ENCODE measurements at places on chromosomes 6 and 20.

GRCh38 chr20:57829805-57830514, 120.1 kb upstream of the PMEPA1 start:
- H3K4me3 ChIP-seq = no peak overlapping the region
- no peak for DNase-seq
- H3K27ac ChIP-seq = no peak overlapping the region
- H3K27me3 ChIP-seq = no peaks in the 10 kb centered on the region
- no peaks in the 10 kb centered on the region for H3K36me3 ChIP-seq
- no peaks in the 10 kb centered on the region for H3K4me1 ChIP-seq

DNA sequence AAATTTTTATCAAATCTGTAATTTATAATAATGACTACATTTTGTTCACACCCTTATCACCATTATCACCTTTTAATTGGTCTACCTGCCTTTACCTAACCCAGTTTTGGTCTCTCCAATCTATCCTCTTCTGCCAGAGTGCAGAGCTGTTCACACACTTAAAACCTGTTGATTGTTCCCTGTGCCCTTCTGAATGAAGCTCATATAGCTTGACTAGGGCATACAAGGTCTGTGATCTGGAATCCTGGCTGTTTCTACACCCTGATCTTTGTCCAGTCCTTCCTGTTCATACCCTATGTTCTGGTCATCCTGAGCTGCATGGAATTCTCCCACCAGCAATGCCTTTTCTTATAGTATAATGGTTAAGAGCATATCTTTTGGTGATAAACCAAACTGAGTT, 28.9 kb upstream of the SUMO4 start:
- H3K4me3 ChIP-seq = no peak overlapping the region
- peaks cover 46% of the 10 kb centered on the region for H3K36me3 ChIP-seq
- H3K27me3 ChIP-seq = no peaks in the 10 kb centered on the region
- peaks cover 54% of the 10 kb centered on the region for H3K4me1 ChIP-seq
- peak overlapping the region; percentile 66 for H3K27ac ChIP-seq

GRCh38 chr20:8272766-8273165, 140.7 kb downstream of the PLCB1 start:
- H3K27ac ChIP-seq = no peak overlapping the region
- H3K36me3 ChIP-seq = no peaks in the 10 kb centered on the region
- peaks cover 37% of the 10 kb centered on the region for H3K4me1 ChIP-seq
- H3K27me3 ChIP-seq = peaks cover 6% of the 10 kb centered on the region

GRCh38 chr20:22789676-22790075, 205.3 kb upstream of the FOXA2 start:
- no peak overlapping the region for H3K4me3 ChIP-seq
- no peak overlapping the region for H3K27ac ChIP-seq
- H3K36me3 ChIP-seq = no peaks in the 10 kb centered on the region
- no peaks in the 10 kb centered on the region for H3K4me1 ChIP-seq

- no peak for DNase-seq
- H3K4me1 ChIP-seq = no peaks in the 10 kb centered on the region
- no peaks in the 10 kb centered on the region for H3K36me3 ChIP-seq
- H3K27me3 ChIP-seq = no peaks in the 10 kb centered on the region
- H3K27ac ChIP-seq = no peak overlapping the region
Observed at GRCh38 chr6:147752689-147753403, 244.4 kb downstream of the SAMD5 start.

DNA sequence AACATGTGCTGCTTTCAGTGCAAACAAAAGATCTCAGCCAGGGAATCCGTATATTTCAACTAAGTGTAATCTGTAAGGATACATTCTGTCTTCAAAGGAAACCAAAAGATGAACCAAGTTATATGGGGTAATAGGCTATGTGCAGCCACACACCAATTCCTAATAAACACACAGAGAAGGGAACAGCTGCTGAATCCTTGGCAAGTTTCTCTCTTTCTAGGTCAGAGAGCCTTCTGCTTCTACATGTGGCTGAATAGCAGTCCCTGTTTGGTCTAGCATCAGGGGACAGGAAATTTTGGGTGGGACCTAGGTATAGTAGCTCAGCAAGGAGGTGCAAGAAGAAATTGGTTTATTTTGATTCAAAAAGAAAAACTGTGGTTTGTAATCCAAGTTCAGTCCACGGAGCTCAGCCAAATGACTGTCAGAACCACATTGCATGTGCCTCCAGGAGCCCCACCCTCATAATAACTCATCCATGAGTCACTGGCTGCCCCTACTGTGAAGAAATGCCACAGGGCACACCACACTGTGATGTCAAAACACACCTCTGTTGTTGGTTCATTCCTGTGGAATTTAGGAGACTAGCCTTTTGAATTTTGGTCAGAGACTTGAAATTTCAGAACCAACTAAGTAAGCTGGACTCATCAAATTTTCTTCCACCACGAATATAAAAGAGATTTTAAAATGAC, 21.1 kb downstream of the SPTLC3 start:
- H3K4me3 ChIP-seq = no peak overlapping the region
- no peaks in the 10 kb centered on the region for H3K36me3 ChIP-seq
- no peak overlapping the region for H3K27ac ChIP-seq
- H3K4me1 ChIP-seq = no peaks in the 10 kb centered on the region

- no peak for DNase-seq
- peaks cover 18% of the 10 kb centered on the region for H3K27me3 ChIP-seq
- no peaks in the 10 kb centered on the region for H3K36me3 ChIP-seq
- H3K27ac ChIP-seq = no peak overlapping the region
- H3K4me3 ChIP-seq = no peak overlapping the region
Observed at GRCh38 chr6:158543606-158544185, 16.2 kb upstream of the TMEM181 start.
